ENCODE measurements at places on chromosomes 3 and 15. TPM values are rescaled to one million over a fixed set of nuclear protein-coding genes. Genes with fewer than 3 reads are reported as not detected.
A peak's percentile ranks its signal among the peaks of the same experiment; 100 is the strongest.

DNA sequence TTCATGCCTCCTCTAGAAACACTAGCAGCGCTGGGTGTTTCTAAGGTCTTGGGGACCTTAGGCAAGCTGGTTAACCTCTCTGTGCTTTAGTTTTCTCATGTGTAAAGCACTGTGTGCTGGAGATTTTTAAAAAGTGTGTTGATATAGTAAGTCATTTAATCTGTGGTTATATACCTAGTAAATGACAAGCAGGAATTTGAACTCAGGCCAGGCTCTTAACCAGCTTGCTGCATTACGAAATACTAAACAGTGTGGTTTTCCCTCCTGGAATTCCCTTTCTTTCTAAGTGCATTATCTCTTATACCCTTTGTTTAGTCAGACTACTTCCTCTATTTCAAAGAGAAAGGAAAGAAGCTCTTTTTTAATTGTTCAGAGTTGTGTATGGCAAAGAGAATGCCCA, 26.5 kb downstream of the NEO1 start:
- no peak for DNase-seq

- DNase-seq = no peak
These were observed 6.2 kb upstream of the SPSB4 start for GRCh38 chr3:141044695-141045641.

DNA sequence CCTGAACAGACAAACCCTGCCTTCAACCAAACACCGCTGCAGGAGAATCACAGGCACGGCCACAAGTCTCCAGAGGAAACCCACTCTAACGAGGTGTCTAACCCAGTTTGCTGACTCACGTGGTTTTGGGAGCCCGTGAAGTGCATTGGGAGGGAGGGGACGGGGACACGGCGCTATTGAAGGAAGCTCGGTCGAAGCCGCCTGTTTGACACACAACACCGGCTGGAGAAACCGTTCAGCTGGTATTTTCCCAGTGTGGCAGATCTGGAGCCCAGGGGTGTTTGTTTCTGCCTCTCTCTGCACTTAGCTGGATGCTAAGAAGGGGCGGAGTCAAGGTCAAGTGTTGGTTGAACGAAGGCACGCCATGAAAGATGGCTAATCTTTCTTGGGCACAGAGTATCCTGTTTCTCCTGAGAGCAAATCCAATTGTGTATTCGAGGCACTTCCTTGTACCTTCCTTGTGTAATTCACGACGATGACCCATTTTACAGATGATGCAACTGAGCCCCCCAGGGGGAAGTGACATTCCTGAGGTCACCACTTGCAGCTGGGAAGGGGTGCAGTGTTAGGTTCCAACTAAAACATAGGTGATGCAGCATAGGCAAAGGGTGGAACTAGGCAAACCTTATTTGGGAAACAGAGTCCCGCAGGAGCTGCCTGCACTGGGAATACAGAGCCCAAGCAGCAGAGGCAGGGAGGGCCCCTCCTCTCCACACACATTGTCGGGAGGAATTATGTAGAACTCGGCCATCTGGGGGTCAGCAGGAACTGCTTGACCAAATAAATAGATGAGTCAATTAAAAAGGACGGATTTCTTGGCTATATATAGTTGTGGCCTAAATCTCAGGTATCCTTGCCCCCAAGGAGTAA, 22.5 kb downstream of the SLC6A6 start:
- DNase-seq = peak; percentile 82

- DNase-seq = no peak
These were observed 81.9 kb upstream of the PLXND1 start for GRCh38 chr3:129688271-129688895.

EXD1 gene
- polyA plus RNA-seq = not detected

DNA sequence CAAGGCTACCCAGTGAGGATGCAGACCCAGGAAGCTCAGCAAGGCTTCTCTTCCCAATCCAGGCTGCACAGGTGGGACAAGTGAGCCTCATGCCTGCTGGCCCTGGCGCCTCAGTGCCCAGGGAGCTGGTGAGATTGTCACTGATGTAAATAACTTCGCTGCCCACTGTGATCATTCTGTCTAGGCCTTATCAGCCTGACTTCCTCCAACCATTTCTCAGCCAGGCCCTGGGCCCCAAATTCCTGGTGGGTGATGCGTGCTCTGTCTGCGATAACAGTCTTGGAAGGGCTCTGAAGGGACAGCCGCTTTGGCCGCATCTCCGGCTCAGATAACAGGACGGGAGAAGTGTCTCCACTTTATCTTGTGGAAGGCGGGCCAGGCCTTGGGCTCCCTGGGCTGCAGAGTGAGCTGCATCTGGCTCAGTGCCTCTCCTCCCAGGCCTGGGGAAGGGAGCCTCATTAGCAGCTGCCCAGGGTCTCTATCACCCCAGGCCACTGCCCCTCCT, 2.2 kb upstream of the FBLN2 start:
- no peak for DNase-seq

CDAN1 gene
- 3.9 TPM for polyA plus RNA-seq

DNA sequence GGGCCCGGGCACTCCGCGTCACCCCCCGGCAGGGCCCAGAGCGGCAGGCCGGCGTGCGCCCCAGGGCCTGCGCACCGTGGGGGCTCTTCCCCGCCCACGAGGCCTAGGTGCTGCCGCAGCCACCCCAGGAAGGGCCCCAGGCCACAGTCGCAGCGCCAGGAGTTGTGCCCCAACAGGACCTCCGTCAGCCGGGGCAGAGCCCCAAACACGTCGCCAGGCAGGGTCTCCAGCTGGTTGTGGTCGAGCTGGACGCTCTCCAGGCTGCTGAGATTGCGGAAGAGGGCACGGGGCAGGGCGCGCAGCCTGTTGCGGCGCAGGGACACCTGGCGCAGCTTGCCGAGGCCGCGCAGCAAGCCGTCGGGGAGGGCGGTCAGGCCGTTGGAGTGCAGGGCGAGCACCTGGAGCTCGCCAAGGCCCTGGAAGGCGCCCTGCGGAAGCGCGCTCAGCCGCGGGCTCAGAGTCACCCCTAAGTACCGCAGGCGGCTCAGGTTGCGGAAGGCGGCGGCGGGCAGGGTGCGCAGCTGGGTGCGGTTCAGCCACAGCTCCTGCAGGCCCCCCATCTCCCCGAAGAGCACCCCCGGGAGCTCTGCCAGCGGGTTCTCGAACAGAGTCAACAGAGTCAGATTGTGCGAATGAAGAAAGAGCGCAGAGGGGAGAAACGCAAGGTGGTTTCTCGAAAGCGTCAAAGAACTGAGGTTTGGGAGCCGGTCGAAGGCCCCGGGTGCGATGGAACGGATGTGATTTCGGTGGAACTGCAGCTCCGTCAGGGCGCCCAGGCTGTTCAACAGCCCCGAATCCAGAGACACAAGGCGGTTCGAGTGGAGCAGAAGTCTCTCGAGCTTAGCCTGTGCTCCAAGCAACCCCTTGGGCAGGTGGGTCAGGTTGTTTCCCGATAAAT, 2.0 kb downstream of the GP5 start:
- DNase-seq = no peak

DNA sequence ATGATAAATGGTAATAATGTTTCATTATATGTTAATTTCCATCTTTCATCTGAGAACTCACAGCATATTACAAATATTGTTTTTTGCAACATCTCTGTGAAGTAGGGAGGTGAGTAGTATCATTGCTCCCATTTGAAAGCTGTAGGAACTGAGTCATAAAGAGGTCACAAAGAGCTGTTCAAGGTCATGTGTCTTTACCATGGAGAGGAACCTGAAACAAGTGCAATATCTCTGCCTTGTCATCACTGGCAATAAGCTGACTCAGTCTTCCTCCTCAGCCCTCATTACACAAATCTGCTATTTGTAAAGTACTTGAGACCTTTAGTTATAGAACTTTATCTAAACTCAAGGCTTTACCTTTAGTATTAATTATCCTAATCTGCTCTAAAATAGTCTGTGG, 4.4 kb upstream of the ATP13A4 start:
- no peak for DNase-seq

ADCY5 gene
- not detected for polyA plus RNA-seq

TICRR gene
- not detected for polyA plus RNA-seq

PLSCR2 gene
- not detected for polyA plus RNA-seq

GRCh38 chr3:190631295-190631694, 117.4 kb downstream of the IL1RAP start:
- no peak for DNase-seq

SLC28A2 gene
- polyA plus RNA-seq = not detected

CASR gene
- polyA plus RNA-seq = not detected
